HuH-7 (cell line): ENCODE measurements at places on chromosomes 2 and 18.

DNA sequence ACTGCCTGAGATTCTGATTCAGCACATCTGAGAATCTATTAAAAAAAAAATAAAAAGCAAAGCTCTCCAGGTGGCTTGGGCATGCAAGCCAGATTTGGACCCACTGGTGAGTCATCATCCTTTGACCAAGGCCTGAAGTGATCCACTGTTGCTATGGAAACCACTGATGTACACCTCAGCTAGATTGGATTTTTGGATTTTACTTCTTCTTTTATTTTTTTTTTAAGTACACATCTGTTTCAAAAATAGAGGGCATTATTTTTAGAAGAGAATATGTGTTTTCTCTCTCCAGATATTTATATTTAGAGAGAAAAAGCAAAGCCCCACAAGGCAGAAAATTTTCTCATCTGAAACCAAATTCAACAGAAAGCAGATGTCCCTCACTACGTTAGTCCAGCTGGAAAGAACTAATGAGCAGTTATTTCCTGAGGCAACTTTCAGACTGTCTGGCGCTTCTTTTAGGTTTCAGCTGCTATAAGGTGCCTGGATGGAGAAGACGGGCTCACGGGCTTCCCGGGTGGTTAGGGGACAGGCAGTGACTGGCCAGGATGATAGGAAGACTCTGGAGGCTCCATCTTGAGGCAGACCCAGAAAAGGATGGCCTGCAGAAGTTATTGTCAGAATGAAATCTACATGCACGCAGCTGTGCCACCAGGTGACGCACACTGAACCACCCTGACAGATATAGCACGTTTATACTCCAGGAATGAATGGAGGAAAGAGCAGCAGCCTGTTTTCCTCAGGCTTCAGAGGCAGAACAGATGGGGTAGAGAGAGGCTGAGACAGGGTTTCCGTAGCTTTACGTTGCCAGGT lies 50.5 kb downstream of the MRPL35 start:
- no peak for DNase-seq

GRCh38 chr2:98747888-98748287 lies 17.0 kb upstream of the MGAT4A start:
- no peak for DNase-seq

GRCh38 chr2:72077702-72078169 lies 69.9 kb downstream of the CYP26B1 start:
- DNase-seq, result peak; percentile 74

GRCh38 chr2:189536830-189537229 lies 43.8 kb downstream of the SLC40A1 start:
- no peak for DNase-seq

DNA sequence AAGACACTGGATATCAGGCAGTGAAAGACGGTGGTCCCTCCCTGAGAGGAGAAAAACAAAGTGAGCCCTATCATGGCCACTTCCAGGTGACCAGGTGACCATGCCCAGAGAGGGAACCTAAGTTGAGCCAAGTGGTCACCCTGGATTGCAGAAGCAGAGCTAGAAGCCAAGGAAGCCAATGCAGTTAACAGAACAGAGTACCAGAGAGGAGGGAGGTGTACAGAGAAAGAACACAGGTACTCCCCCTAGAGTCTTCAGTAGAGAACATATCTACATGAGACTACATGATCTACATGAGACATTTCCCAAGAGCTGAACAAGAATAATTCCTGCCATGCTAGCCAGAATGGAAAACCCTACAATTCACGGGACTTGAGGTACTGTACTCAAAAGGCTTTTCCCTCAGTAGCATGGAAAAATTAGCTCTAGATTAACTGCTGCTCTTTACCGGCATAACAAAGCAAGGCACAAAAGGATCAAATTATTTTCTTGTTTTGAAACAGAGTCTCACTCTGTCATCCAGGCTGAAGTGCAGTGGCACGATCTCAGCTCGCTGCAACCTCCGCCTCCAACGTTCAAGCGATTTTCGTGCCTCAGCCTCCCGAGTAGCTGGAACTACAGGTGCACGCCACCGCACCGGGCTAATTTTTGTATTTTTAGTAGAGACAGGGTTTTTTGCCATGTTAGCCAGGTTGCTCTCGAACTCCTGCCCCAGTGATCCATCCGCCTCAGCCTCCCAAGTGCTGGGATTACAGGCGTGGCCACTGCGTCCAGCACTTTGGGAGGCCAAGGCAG lies 23.5 kb downstream of the ROCK2 start:
- no peak for DNase-seq

- no peak for DNase-seq
Measured at GRCh38 chr18:48321121-48321520, 88.1 kb downstream of the ZBTB7C start.

DNA sequence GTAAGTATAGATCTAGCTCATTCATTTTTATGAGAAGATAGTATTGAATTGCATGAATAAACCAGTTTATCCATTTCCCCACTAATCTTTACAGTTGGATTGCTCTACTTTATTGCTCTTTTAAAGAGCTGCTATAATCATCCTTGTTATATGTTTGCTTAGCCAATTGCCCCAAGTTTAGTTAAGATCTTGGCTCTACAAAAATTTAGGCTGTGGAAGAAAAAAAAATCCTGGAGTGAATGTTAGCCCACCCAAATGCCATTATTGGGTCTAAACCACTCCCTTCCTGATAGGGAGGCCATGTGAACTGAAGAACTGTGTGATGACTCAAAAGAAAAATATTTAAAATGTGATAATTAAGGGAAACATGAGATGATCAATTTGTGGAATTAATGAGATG lies 2.9 kb downstream of the ALS2 start:
- no peak for DNase-seq

DNA sequence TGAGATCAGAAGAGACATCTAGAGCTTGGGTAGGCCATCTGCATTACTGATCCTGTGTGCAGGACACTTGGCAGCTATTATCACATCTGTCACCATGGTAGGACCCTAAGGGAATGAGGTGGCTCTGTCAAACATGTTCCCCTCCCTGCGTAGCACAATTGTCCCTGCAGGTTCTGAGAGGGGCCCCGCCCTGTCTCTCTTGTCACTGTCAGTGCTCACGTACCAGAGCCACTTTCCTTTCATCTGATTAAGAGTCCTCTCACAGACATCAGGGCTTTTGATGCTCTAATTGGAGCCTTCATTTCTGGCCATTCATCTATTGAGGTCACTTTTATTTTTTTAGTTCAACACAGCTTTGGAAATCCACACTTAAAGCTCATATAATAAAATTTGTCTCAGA lies 38.5 kb downstream of the NEB start:
- DNase-seq, result no peak

DNA sequence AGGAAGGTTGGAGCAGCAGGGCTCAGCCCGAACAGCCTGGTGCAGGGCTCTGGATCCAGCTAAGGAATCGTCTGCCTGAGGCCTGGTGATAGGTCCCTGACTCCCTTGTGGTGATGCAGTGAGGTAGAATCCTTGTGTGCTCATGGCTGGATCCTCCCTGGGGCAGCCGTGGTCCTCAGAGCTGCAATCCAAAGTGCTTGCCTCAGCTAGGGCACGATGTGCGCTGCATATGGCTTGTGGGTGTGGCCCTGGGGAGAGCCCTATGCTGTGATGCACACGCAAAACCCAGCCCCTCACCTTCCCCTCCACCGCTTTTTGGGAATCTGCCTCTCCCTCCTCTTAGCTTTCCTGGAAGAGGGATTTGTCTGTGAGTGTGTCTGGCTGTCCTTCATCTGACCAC lies 142.2 kb downstream of the DYSF start:
- peak; percentile 36 for DNase-seq

DNA sequence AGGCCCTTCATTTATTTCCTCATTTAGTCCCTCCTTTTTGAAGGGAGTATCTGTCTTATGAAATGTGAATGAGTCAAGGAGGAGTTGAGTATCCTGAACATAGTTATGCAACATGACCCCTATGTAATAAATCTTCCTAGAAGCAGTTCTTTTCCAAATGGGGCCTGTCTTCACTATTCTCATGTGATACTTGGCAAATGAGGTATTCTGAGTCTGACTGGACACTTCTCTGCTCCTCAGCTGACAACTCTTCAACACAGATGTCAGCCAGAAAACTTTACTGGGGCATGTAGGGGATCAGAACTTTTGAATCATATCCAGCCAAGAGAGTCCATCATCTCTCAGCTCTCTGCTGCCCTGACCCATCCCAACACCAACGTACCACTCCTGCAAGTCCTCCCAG lies 291.6 kb downstream of the ZNF385B start:
- no peak for DNase-seq

- DNase-seq, result no peak
Measured at GRCh38 chr18:48833701-48834412, 116.9 kb downstream of the SMAD7 start.

GRCh38 chr2:175981551-175981950 lies 20.5 kb downstream of the LNPK start:
- DNase-seq, result no peak

DNA sequence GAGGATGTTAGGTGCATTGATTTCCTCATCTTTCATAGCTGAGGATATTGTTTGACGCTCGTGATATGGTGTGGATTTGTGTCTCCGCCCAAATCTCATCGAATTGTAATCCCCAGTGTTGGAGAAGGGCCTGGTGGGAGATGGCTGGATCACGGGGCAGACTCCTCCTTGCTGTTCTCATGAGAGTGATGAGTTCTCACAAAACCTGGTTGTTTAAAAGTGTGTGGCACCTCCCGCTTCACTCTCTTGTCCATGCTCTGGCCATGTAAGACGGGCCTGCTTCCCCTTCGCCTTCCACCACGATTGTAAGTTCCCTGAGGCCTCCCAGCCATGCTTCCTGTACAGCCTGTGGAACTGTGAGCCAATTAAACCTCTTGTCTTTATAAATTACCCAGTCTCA lies 28.4 kb upstream of the GPC1 start:
- DNase-seq, result no peak

- DNase-seq, result no peak
Measured at GRCh38 chr2:116142644-116143227, 1671.8 kb upstream of the DDX18 start.

- DNase-seq, result no peak
Measured at GRCh38 chr2:12727065-12727464, 10.3 kb downstream of the TRIB2 start.

DNA sequence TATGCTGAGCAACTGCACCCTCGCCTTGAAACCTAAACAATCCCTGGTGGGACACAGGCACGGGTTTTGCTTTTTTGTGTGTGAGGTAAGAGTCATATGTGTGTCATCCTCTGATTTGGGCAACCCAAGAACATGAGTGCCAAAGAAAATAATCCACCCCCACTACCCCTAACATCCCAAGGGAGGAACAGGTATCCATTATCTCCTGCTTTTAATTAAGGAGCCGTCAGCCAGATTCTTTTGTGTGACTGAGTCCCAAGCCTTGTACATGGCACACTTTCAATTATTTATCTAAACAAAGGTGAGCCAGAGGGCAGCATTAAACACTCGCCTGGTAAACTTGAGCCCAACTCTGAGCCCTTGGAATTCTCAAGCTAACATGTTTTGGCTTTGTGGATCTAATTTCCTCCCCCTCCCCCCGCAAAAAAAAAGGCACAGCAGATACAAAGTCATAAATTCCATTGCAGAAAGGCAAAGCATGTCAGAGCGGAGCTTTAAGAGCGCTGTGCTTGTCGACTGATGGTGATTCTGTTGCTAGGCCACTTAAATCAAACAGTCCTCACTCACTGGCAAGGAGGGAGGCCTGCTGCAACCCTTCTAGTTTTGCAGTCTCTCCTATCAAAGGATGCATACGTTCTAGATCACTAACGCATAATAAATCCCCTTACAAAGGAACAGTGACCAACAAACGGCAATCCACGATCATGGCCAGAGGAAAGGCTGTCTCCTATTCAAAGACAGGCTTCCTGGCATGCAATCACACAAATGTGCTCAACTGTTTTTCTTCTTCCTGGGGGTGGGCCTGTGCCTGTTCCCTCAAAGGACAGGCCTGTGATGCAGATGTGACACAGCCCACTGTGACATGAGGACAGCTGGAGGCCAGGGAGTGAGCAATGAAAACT lies 143.5 kb upstream of the LMAN1 start:
- no peak for DNase-seq

GRCh38 chr2:113126845-113127645 lies at the start of gene IL1RN:
Gene IL1RN (plus strand): TSS chr2:113127598. CDS start chr2:113127625, 27 bp downstream.
- DNase-seq, result no peak

- no peak for DNase-seq
Measured at GRCh38 chr2:165863810-165864261, 69.8 kb upstream of the GALNT3 start.

DNA sequence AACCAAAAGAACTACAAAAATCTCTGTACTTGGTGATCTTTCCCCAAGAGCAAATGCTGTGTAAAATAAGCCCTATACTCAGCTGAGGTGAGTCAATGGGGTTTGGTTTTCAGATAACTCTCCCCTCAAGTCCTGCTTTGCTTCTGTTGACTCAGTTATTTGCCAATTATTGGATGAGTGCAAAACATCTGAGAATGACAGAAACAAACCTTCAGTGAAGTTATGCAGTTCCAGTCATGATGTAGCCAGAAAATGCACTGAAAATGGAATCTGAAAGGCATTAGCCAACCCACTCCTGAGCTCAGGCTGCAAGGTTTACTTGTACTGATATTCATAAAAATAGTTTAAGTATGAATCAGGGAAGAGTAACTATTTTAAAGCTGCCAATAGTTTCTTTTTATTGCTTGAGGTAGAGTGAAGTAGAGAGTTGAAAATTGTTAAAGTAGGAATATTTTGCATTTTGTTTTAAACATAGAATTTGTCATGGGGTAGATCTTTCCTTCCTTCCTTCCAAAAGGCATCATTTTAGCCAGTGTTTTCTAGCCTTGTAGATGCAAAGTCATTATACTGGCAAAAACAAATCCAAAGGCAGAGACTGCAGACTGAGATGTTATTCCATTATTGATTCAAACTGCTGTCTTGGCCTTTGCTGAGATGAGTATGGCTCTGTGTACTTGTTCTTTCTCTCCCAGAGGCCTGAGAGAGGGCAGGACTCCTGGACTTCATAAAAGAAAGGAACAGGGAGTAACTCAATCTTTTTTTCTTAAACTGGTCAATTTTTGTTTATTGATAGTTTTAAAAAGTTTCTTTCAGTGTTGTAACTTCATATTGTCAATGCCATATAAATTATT lies 215.3 kb downstream of the RND3 start:
- no peak for DNase-seq

- no peak for DNase-seq
Measured at GRCh38 chr2:68716604-68717304, 17.9 kb upstream of the ARHGAP25 start.

DNA sequence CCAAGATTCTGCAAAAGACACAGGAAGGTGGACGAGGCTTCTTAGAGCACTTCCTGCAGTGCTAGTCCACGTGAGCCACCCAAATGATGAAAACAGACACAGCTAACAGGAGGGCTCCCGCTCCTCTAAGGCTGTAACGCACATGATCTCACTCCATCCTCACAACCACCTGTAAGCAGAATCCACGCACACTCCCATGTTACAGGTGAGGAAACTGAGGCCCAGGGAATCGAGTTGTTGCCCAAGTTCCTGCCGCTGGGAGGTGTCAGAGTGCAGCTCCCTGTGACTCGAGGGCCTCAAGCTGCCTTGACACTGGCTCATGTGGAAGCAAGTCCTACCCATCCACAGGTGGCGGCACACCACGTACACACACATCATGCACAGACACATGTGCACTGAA lies 4.4 kb downstream of the DNMT3A start:
- no peak for DNase-seq

DNA sequence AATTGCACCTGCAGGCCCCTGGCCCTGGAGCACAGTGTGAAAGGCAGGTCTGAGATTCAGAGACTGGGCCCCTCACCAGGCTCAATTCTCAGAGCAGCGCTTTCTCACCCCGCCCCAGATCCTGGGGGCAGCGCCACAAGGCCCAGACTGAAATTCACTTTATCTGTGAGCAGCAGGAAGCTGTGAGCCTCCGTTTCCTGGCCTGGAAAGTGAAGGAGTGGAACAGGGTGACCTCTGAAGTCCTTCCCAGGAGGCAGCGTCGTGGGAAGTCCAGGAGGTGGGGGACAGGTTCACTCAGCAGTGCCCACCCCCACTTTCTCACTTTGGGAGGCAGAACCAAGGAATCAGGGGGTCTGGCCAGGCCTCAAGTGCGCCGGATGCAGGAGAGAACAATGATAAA lies 235.4 kb downstream of the NDUFA10 start:
- no peak for DNase-seq
